ENCODE measurements at places on chromosomes 2 and 18.

- no peak for DNase-seq
Measured at GRCh38 chr2:150889141-150889540, 372.5 kb downstream of the RBM43 start.

DNA sequence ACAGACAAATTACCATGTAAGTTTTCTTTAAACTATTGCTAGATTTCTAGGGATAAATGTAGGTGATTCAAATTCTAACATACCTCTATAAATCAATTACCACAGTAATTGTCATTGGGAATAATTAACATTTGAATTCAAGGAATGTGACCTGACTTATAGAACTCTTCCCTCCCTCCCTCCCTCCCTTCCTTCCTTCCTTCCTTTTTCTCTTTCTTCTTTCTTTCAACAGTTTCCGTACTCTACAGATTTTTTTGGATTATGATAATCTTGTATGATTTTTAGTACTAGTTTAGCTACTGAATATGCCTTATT lies 18.2 kb upstream of the FTCDNL1 start:
- no peak for DNase-seq

DNA sequence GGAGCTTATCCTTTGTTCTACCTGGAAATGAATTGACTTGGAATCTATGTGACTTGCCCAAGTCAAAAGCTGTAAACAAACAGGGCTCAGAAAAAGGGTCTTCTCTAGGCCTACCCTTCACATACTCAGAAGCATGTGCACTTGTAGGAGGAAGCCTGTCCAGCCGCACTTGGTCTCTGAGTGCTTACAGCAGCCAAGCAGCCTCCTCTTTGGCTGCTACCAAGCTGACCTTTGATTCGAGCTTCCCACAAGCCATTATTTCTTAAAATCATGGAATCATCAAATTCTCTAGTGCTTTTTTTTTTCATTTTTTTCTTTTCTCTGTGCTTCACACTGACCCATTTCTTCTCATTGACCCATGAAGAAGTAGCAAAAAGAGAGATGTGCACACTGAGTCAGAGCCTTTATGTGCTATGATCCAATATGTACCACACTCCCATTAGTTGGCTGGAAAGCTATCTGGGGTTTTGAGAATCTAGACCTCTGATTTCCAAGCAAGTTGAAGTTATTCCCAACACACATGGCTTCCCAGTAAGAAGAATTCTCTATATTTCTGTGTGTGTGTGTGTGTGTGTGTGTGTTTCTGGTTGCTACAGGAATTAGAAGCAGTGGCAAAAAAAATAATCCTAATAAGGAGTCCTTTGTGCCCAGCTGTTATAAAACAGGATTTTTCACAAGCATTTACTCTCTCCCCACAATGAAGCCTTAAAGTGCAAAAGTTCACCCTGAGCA lies 550.3 kb upstream of the TNP1 start:
- no peak for DNase-seq

DNA sequence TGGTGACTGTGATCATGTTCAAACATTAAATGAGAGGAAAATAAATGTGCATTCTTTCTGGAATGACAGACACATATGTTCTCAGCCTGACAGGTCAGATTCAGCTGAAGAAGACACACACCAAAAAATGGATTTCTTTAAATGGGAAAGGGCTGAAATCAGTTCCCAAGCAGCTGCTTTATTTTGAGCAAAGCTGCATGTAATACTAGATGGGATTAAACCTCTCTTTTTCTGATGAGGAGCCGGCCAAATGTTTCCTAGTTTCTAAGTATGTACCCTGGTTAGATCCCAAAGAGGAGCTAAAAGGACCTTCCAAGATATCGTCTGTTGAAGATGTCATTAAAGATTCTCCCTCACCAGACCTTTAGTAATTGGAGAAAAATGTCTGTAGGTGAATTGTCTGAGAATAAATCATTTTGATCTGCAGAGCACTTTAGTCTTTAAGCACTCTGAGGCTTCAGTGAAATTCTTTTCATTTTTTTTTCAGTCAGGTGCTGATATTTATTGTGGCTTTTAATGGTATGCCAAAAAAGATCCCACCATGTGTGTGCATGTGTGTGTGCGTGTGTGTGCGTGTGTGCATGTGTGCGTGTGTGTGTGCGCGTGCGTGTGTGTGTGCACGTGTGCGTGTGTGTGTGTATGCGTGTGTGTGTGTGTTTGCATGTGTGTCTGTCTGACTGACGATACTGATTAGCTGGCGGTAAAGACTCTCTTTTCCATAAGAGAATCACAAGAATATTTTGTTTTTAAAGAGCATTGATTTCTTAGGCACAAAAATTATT lies 175.8 kb downstream of the IRS1 start:
- DNase-seq: no peak

DNA sequence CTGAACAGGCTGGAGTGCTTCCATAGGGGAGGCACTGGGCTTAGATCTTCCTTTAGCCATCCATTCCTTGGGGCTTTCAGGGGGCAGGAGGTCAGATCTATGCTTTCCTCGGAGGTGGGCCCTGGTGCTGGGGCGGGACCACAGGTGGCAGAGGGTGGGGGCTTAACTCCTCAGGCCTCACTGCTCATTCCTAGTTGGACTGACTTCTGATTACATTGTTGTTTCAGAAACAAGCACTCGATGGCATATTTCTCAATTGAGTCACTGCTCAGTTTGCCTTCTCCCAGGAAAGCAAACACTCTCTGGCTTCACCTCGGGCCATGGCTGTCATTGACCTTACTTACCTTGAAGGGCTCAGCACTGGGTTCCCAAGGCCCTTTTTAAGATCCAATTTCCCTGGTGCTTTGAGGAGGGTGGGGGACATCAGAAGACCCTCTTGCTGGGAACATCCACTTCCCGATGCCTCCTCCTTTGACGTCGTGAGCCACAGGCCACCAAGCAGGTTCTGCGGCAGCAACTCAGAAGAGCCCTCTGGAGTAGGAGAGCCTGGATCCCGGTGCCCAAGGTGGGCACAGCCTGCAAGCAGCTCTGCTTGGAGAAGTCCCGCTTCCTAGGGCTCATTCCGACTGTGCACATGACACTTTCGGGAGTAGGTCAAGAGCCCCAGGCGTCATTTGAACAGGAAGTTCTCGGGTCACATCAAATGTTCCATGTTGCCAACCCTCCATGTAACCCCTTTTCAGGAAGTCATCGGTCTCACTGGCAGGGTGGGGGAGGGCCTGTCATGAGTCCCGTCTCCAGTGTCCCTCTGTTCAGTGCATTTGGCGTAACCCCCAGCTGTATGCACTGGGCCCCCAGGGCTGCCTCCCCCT lies 40.6 kb downstream of the SDC1 start:
- no peak for DNase-seq

DNA sequence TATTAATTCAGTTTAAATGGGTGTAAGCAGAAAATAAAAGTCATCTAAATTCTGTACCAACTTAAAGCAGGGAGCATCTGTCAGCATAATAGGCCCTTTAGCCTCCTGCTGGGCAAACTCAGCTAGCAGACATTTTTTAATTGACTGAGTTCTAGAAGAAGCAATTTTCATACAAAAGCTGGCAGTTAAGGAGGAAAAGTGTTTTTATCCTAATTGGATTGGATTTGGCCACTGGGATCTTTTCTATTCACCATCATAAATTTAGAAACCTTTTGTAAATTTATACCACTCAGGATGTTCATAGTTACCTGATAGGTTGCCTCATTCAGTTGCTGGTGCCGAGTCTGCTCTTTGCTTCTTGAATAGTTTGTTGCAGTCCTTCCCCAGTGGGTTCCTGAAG lies 262.7 kb upstream of the FSIP2 start:
- no peak for DNase-seq

- peak; percentile 11 for DNase-seq
Measured at GRCh38 chr2:170770008-170770605, at the start of gene ERICH2. Gene ERICH2, plus strand, starts transcription at chr2:170770378. Its CDS starts 304 bp downstream, at chr2:170770682.

DNA sequence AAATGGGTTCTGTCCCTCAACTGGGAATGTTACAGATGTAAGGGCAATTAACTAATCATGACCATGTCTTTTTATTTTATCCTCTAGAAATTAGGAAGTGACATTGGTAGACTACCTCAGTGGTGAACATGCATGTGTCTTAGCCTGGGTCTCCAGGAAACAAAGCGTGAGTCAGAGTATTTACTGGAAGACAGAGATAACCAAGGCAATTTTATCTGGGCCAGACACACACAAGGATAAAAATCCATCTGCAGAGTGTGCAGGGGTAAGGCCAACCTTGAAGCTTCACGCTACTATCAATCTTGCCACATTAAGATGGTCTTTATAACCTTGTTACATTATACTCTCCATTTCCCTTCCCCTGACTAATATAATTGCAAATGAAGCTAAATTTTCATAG lies 487.5 kb downstream of the SUCLG1 start:
- no peak for DNase-seq

GRCh38 chr2:7572450-7572849 lies 655.2 kb downstream of the RNF144A start:
- DNase-seq: no peak

DNA sequence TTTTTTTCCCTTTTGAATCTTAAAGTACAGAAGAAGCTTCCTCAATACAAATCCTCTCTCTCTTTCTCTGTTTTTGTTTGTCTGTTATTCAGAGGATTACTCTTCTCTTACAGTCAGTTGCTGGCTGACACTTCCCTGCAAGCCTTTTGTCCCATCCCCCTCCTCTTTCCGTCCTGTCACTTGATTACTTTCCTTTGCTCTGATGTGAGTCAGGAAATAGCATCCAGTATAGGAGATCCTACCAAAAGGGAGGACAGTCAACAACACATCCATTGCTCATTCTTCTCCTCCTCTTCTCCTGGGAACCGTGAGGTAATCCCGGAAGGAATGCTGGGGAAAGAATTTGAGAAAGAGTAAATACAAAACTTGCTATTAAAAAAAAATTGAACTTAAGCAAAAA lies 79.3 kb upstream of the SCN7A start:
- peak; percentile 14 for DNase-seq

DNA sequence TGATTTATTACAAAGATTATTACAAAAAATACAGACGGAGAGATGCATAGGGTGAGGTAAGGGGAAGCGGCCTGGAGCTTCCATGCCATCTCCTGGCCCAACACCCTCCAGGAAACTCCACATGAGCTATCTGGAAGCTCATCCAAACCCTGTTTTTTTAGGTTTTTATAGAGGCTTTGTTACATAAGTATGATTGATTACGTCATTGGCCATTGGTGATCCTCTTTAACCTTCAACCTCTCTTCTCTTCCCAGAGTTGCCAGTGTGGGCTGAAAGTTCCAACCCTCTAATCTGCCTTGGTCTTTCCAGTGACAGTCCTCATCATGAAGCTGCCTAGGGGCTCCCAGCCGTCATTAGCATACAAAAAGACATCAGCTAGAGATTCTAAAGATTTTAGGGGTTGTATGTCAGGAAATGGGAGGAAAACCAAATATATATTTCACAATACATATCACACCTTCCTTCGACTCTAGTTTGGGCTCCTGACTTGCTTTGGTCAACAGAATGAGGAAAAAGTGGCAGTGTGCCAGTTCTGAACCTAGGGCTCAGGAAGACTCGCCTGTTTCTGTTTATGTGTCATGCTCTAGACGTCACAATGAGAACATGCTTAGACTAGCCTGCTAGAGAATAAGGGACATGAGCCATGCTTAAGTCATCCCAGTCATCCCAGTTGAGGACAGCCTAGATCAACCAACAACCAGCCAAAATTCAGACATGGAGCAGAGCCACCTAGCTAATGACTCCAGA lies 54.1 kb downstream of the ETAA1 start:
- peak; percentile 17 for DNase-seq

GRCh38 chr2:26299471-26300101 lies 46.4 kb upstream of the SELENOI start:
- DNase-seq: peak; percentile 24

GRCh38 chr2:147636238-147636882 lies 208.5 kb upstream of the ACVR2A start:
- peak; percentile 63 for DNase-seq

DNA sequence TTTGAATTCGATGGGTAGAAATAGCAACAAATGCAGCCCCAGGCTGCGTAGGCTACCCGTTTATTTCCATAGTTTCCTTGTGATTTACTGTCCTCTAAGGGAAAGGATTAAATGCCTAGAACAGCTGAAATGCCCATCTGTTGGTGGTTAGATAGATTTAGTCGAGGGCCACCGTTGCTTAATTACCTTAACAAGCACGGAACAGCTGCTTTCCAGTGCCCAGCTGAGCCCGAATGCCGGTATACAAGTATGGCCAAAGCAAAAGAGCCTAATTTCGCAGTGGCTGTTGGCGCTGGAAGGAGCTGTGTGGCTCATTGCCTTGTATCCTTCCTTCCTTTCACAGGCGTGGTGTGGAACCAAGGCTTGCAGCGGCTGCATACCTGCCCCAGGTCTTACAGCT lies 109.1 kb downstream of the CABLES1 start:
- DNase-seq: no peak

DNA sequence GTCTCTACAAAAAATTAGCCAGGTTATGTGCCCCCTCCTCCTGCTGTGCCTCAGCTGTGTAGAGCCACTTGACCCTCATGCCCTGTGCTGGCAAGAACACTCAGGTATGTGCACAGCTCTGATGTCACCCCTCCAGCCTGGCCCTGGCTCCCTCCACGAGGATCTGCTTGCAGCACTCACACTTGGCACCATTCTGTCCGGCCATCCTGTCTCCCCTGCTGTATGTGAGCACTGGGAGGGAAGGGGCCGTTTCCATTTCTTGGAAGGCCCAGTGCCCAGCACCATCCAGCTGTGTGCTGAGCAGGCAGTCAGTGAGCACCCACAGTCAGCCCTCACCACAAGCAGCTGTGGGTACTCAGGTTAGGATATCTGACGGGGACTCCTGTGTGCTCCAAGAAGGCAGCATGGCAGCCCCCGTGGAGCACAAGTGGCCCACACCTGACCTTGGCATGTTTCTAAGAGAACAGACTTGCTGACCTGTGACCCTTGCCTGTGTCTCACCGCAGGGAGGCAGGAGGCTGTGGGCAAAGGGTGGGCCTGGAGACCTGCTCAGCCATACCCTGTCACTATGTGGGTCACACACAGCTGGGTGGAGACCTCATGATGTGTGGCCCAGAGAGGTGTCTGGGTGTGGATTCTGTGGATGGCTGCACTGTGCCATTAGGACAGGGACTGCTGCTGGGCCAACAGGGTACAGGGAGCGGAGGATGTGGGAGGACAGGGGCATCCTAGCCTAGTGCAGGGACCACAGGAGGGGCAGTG lies 31.5 kb downstream of the USP34 start:
- DNase-seq: no peak

- no peak for DNase-seq
Measured at GRCh38 chr18:48113691-48114090, 183.2 kb upstream of the SMAD2 start.

- no peak for DNase-seq
Measured at GRCh38 chr18:63773551-63773950, 1.7 kb upstream of the SERPINB7 start.

GRCh38 chr2:174704061-174704460 lies 60.2 kb downstream of the CHRNA1 start:
- DNase-seq: no peak

- DNase-seq: no peak
Measured at GRCh38 chr2:235030126-235030525, 78.3 kb downstream of the SH3BP4 start.

Measured in fibroblast of skin of left quadriceps (primary cell).